Small intestine (tissue), 16 donors: ENCODE measurements at places on chromosomes 12 and 14.

DNA sequence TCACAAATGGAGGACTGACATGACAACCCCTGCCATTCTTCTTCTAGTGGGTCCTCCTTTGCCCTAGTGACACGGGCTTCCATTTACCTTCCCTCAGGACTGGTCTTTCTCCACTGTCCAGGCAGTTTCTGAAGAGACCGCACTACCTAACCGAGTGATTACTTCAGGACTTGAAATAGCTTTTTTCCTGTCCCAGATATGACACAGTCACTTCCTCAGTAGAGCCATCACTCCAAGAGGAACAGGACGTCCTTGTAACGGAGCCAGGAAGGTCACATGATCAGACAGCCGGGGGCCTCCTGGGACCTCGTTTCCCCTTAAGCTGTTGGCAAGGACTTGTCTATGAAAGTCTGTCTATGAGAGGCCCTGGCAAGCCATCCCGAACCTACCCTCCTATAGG, 62.3 kb downstream of the FOS start:
- no peaks in the 10 kb centered on the region for H3K4me1 ChIP-seq
- peak overlapping the region; percentile 93 for H3K27ac ChIP-seq

DNA sequence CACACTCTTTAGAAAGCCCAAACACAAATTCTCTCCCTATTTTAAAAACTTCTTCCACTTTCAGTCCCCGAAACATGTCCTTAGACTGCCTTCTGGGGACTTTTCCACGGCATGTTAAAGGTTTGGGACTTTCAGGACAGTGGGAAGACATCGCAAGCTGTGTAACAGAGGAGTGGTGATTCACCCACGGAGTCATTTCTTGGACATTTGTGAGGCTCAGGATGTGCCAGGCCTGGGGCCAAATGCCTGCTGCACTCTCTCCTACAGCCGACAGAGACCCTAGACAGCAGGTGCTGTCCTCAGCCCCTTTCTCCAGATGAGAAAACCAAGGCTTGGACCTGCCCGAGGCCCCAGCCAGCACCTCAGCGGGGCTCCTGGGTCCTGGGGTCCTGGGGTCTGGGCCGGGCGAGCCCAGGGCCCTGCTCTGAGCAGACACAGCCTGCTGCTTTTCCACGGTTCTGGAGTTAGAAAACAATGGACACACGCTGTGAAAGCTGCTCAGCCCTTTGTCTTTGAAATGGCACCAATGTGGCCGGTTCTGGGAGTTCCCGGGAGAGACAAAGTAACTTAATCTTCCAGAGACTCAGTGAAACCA, 370.2 kb upstream of the SFSWAP start:
- H3K4me3 ChIP-seq: no peak overlapping the region

GRCh38 chr14:104087505-104087904, 2.0 kb downstream of the ASPG start:
- no peak for DNase-seq
- peaks cover 9% of the 10 kb centered on the region for H3K27me3 ChIP-seq
- no peak overlapping the region for H3K27ac ChIP-seq
- H3K4me1 ChIP-seq: peaks cover 19% of the 10 kb centered on the region

GRCh38 chr12:57046086-57046791, 3.7 kb downstream of the MYO1A start:
- H3K27me3 ChIP-seq: no peaks in the 10 kb centered on the region
- peaks cover 38% of the 10 kb centered on the region for H3K4me1 ChIP-seq
- H3K27ac ChIP-seq: no peak overlapping the region
- no peak for DNase-seq
- H3K4me3 ChIP-seq: no peak overlapping the region

GRCh38 chr12:114136631-114137030, 170.5 kb upstream of the RBM19 start:
- DNase-seq: no peak
- no peak overlapping the region for H3K27ac ChIP-seq
- H3K4me3 ChIP-seq: no peak overlapping the region
- H3K36me3 ChIP-seq: no peaks in the 10 kb centered on the region
- H3K4me1 ChIP-seq: no peaks in the 10 kb centered on the region

DNA sequence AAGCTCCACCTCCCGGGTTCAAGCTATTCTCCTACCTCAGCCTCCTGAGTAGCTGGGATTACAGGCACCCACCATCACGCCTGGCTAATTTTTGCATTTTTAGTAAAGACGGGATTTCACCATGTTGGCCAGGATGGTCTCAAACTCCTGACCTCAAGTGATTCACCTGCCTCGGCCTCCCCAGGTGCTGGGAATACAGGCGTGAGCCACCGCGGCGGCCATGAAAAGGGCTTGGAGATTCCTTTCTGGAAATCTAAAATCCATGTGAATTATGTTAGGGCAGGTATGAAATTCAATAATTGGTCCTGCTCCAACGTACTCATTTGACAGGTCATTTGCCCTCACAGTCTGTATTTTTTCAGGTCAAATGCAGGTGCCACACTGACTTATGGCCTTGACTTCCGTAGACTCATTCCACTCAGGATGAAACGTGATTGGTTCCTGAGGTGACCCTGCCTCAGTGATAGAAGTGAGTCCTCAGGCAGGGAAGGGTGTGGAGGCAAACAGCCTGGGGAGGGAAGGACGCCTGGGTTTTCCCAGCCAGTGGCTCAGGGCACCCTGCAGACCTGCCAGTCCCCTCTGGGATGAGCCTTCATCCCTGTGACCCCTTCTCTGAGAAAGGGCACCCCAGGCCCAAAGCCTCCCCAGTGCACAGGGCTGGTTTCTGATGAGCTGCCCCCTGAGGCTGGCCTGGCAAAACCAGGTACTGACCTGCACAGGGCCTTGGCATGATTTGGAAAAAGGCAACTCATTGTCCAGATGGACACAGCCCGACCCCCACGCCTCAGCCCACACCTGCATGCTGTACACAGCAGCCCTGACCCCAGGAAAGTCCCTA, 48.7 kb downstream of the PSMA6 start:
- H3K4me1 ChIP-seq: peaks cover 25% of the 10 kb centered on the region
- H3K4me3 ChIP-seq: no peak overlapping the region
- peak; percentile 30 for DNase-seq
- H3K27ac ChIP-seq: peak overlapping the region; percentile 84
- H3K27me3 ChIP-seq: no peaks in the 10 kb centered on the region
- H3K36me3 ChIP-seq: no peaks in the 10 kb centered on the region

DNA sequence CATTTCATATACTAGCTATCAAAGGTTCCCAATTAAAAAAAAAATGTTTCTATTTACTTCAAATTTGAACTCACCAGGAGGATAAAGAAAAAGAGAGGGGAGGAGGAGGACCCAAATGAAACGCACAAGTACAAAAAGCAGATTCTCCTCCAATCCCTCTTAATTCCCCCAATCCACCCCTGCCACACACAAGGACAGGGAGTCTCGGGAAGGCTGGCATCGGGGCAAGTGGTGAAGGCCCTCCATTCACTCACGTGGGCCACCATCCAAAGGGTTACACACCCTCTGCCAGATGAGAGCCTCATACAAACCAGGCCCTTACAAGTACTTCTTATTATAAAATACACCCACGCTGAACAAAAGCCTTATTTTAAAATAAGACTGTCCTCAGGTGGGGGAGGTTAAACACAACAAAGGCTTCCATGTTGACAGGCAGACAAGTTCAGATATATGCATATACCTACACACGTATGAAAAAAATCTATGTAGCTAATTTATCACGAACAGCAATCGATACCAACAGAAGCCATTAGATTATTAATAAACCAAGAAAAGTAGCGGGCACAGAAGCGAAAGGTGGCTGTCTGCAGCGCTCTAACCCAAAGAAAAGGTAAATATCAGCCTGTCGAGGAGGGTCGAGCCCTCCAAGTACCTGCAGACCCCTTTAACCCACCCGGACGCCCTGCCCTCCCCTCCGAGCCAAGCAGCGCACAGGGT, 1.5 kb downstream of the ATP2B1 start:
- no peaks in the 10 kb centered on the region for H3K36me3 ChIP-seq
- peak overlapping the region; percentile 99 for H3K4me3 ChIP-seq
- no peaks in the 10 kb centered on the region for H3K27me3 ChIP-seq
- peak; percentile 58 for DNase-seq

DNA sequence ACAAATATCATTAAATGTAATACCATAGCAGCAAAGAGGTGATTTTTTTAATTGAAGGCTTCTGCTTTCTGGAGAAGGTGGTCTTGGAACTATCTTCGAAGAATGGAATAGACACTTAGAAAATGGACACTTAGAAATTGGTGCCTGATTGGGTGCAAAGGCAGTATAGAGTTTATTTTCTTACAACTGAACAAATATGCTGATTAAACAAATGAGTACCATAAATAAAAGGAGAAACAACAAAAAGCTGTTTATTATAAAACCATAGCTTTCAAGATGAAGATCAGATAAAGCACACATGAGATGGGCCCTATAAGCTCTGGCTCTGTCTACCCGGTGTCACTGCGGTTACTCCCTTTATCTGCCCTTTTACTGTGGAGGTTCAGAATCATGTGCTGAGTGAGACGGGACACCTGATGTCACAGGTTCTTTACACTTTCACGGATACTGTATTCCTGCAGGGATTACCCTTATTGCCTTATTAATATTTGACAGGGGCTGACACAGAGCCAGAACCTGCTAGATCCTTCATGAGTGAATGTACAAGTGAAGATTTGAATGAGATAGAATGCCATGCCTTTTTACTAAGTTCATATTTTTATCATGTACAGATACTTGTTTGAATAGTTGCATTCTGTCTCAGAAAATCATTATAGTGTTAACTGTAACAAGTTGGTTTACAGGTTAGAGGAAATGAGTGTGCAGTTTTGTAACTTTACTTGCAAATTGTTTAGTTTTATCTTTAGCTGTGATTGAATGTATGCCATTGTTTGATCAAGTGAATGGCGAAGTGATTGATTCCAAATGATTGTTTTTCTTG, 477.5 kb upstream of the RGS6 start:
- no peaks in the 10 kb centered on the region for H3K4me1 ChIP-seq
- no peaks in the 10 kb centered on the region for H3K36me3 ChIP-seq
- H3K27ac ChIP-seq: no peak overlapping the region
- no peaks in the 10 kb centered on the region for H3K27me3 ChIP-seq
- DNase-seq: peak; percentile 61

GRCh38 chr14:104974665-104975390, 3.3 kb downstream of the AHNAK2 start:
- DNase-seq: no peak
- no peak overlapping the region for H3K27ac ChIP-seq
- no peak overlapping the region for H3K4me3 ChIP-seq
- H3K27me3 ChIP-seq: peaks cover 27% of the 10 kb centered on the region
- H3K36me3 ChIP-seq: no peaks in the 10 kb centered on the region
- peaks cover 1% of the 10 kb centered on the region for H3K4me1 ChIP-seq

DNA sequence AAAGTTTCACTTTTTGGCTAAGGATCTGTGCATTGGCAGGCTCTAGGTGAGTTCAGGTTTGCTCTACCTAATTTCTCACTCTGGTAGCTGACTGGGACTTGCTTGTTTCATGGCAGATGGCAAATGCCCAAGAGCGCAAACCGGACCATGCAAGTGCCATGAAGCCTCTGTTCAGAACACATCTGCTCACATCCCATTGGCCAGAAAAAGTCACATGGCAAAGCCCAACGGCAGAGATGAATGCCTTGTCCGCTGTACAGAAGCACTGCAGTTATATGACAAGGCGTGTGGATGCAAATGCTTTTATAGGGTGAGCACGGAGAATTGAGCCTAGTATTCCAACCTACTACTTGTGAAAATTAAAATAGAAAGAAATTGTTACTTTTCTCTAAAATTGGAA, 202.2 kb upstream of the HMGA2 start:
- no peak overlapping the region for H3K4me3 ChIP-seq
- no peak for DNase-seq
- H3K27ac ChIP-seq: no peak overlapping the region

DNA sequence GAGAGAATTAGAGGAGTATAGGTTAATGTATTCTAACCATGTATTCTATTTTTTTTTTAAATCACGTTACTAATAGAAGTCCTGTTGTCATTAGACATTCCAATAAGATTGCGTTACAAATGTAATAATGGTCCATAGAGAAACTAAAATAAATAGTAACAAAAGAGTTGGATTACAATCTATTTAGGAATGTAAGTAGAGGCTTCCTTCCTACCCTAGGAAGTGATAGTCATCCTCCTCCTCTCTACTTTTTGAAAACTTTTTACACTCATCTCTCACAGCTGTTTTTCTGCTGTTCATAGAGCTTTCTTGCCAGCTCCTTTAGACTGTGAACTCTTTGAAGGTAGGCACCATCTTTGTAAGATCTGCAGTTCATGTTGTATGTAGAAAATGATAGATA, 23.6 kb downstream of the TRHDE start:
- no peak for DNase-seq
- H3K4me3 ChIP-seq: no peak overlapping the region
- H3K27ac ChIP-seq: no peak overlapping the region
- H3K27me3 ChIP-seq: no peaks in the 10 kb centered on the region
- no peaks in the 10 kb centered on the region for H3K4me1 ChIP-seq

DNA sequence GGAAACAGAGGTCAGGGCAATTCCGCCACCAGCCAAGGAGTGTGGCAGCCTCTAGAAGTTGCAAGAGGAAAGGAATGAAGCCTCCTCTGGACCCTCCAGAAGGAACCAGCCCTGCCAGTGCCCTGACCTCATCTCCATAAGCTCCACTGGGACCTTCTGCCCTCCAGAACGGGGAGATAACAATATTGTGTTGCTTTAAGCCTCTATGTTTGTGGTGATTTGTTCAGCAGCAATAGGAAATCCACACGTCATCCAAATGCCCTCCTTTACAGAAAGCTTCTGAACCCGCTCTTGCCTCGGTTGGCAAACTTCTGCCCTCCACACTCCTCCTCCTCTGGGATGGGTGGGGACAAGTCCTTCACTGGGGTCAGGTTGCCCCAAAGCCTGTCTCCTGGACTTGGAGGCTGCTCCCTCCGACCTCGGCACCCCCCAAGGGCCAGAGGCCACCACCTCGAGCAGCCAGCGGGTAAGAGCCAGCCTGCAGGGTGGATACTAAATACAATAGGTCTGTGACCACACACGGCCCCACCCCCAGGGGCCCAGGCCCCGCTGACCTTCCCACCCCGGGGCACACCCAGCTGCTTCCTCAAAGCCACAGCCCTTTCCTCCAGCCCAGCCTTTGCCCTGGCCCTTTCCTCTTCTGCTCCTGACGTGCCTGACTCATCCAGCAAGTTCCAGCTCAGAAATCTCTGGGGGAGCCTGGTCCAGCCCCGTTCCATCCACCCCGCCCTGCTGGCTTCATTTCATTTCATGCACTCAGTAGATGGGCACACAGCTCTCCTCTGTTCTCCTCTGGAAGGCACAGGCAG, 58.7 kb upstream of the NCOR2 start:
- H3K4me3 ChIP-seq: no peak overlapping the region
- no peaks in the 10 kb centered on the region for H3K27me3 ChIP-seq
- DNase-seq: peak; percentile 90
- peaks cover 3% of the 10 kb centered on the region for H3K36me3 ChIP-seq
- peak overlapping the region; percentile 87 for H3K27ac ChIP-seq

GRCh38 chr14:75662966-75663365, 1.9 kb downstream of the TTLL5 start:
- DNase-seq: no peak
- H3K36me3 ChIP-seq: no peaks in the 10 kb centered on the region
- H3K4me1 ChIP-seq: peaks cover 12% of the 10 kb centered on the region
- no peaks in the 10 kb centered on the region for H3K27me3 ChIP-seq
- no peak overlapping the region for H3K27ac ChIP-seq
